ENCODE measurements at places on chromosomes 6 and 20.
A peak's percentile ranks its signal among the peaks of the same experiment; 100 is the strongest.

- DNase-seq, result no peak
These were observed 175.2 kb upstream of the CITED2 start for GRCh38 chr6:139549561-139550070.

DNA sequence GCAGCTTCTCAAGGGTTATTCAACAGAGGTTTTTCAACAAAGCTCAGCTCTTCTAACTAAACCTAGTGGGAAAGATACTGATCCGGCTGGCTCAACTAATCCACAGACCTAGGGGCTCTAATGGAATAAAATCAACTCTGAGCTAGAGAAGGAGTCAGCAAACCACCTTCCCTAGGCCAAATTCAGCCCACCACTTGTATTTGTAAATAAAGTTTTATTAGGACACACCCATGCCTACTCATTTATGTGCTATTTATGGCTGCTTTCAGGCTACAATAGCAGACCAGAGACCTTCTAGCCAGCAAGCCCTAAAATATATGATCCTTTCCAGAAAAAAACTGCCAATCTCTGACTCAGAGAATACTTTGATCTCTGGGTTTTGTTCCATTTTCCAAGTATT is 6.0 kb upstream of the RAB22A start:
- no peak for DNase-seq

GRCh38 chr6:46816626-46817025 is 23.4 kb downstream of the MEP1A start:
- DNase-seq, result no peak

DNA sequence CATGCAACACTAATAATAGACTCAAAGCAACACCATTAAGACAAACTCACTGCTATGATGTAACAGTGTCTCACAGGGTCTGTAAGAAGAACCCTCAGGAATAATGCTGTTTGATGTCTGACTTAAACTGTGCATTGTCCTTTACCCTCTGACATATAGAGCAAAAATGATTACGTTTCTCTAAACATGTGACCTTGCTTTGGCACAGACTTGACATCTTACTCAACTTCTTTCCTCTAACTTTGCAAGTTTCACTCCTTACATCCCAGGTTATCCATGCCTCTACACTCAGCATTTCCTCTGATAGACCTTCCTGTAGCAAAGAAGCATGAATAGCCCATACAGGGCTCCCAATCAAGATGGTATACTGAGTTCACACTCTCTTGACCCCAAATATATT is 252.7 kb downstream of the UST start:
- DNase-seq, result no peak

GRCh38 chr6:30748851-30749540 is 4.6 kb upstream of the IER3 start:
- no peak for DNase-seq

GRCh38 chr6:24431045-24431451 is 28.3 kb downstream of the MRS2 start:
- no peak for DNase-seq

DNA sequence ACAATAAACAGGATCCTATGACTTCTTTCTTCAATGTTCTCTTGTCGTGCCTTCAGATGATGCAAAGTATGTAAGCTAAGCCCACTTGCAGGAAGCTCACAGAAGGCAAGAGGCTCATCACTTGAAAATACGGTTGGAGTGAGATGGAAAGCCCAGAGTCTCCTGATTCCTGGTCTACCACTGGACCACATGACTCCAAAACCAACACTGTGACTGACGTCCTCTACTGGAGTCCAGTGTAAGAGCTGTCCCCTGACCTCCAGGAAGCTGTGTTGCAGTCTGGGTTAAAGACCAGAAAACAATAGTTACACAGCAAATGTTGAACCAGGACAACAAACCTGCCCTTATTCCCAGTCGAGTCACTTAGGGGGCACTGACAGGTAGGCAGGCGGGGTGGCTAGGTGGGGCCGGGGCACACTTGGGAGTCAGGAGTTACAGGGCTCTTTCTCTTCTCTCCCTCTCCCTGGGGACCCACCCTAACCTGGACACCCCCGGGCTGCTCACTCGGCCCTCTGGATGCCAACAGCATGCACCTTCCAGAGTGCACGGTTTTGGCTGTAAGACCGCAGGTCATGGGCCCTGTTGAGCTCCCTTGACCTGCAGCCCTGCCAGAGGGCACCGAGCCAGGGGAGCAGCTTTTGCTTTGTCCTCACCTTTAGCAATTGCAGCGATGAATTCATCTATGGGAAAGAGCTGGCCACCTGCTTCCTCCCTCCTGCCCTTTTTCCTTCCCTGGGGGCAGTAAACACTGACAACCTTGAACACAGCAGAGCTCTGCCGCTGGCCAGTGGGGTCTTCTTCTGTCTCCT is 7.4 kb downstream of the PCK1 start:
- no peak for DNase-seq

DNA sequence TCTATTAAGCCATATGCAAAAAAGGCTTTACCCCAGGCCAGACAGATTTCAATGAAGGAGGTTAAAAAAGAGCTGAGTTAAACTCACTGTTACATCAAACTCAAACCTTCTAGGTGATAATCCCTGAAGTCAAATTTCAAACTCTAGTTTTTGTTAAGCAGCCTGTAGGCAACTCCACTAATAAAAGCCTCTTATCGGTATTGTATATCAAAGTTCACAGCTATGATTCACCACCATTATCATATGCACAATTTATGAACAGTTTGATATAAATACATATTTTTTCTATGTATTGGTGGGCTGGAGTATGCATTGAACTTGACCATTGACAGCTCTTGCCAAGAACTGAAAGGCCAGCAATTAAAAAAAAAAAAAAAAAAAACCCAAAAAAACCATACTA is 308.2 kb downstream of the BTBD3 start:
- no peak for DNase-seq

- no peak for DNase-seq
These were observed 104.4 kb downstream of the NCR2 start for GRCh38 chr6:41439524-41440418.

DNA sequence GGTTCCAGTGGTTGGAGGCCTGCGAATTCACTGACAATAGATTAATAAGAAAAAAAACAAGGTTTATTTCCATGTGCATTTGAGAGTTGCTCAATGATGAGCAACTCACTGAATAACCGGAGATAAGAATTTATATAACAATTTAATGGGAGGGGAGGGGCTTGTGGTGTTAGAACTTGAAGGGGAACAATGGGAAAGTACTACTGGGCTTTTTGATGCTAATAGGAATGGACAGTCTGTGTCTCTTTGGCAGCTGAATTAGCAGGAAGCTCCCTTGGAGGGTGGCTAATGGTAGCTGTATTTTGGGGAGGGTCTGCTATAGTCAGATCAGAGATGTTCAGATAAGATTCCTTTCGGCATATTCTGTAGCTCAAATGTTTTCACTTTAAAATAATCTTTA is 62.4 kb upstream of the GMDS start:
- DNase-seq, result no peak

GRCh38 chr6:137001299-137001976 is 43.3 kb downstream of the IL20RA start:
- DNase-seq, result peak; percentile 15

GRCh38 chr6:68633281-68633971 is 1.7 kb upstream of the ADGRB3 start:
- no peak for DNase-seq

GRCh38 chr20:46774236-46774635 is 64.8 kb downstream of the SLC2A10 start:
- no peak for DNase-seq

All from iPS DF 19.7 (cell line).